Pancreas (tissue), 10 donors: ENCODE measurements at places on chromosomes 16 and 17. TPM values are rescaled to one million over a fixed set of nuclear protein-coding genes. Genes with fewer than 3 reads are reported as not detected.
A peak's percentile ranks its signal among the peaks of the same experiment; 100 is the strongest.

DNA sequence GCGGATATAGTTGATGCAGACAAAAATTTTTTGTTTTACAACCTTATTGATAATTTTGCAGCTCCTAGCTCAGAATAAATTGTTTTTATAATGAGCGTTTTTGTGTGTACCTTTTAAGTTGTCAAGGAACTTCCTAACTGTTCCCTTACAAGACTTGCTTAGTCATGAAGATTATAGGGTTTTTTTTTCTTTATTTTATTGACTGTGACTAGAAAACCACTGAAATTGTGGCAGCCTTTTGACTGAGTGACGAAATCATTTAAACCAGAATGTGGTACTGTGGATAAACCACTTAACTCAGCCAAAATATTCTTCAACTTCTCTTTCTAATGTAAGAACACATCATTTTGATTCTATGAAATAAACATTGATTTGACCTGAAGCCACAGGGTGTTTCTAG, 40.8 kb upstream of the VPS4A start:
- no peaks in the 10 kb centered on the region for H3K36me3 ChIP-seq
- H3K27ac ChIP-seq: no peak overlapping the region
- no peaks in the 10 kb centered on the region for H3K4me1 ChIP-seq

DNA sequence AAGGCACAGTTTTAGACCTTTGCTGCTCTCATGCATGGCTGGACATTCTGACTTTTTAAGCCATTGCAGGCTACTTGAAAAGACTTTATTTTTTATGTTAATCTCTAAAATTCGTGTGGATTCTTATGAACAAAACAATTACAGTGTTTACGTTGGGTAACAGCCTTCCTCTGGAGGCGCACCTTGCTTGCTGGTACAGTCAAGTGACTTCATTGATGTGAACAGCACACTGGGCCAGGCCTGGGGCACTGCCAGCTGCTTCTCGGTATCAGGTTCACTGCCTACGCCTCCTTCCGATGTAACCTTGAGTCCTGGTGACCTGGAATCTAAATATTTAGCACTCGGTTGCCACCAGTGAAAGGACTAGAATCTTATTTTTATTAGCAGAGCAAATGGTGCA, 27.8 kb downstream of the MARCHF10 start:
- peak; percentile 77 for DNase-seq
- no peaks in the 10 kb centered on the region for H3K4me1 ChIP-seq
- H3K36me3 ChIP-seq: no peaks in the 10 kb centered on the region
- no peaks in the 10 kb centered on the region for H3K27me3 ChIP-seq

- no peaks in the 10 kb centered on the region for H3K36me3 ChIP-seq
- H3K4me3 ChIP-seq: no peak overlapping the region
- no peaks in the 10 kb centered on the region for H3K4me1 ChIP-seq
- DNase-seq: no peak
- H3K27me3 ChIP-seq: no peaks in the 10 kb centered on the region
- H3K27ac ChIP-seq: no peak overlapping the region
These were observed 71.5 kb downstream of the SCNN1B start for GRCh38 chr16:23373436-23374219.

Gene KRT17
- polyA plus RNA-seq: 2.6 TPM
